ENCODE measurements at places on chromosomes 6 and 20. TPM values are rescaled to one million over a fixed set of nuclear protein-coding genes. Genes with fewer than 3 reads are reported as not detected.

GRCh38 chr6:128516514-128516898, 3.9 kb downstream of the PTPRK start:
- DNase-seq, result no peak

ZNF391 gene
- 0.62 TPM for total RNA-seq

- DNase-seq, result no peak
Measured at GRCh38 chr20:41364236-41364855, 2.3 kb downstream of the EMILIN3 start.

ECI2 gene
- 123 TPM for total RNA-seq

TOX2 gene
- total RNA-seq, result 1.4 TPM

DNA sequence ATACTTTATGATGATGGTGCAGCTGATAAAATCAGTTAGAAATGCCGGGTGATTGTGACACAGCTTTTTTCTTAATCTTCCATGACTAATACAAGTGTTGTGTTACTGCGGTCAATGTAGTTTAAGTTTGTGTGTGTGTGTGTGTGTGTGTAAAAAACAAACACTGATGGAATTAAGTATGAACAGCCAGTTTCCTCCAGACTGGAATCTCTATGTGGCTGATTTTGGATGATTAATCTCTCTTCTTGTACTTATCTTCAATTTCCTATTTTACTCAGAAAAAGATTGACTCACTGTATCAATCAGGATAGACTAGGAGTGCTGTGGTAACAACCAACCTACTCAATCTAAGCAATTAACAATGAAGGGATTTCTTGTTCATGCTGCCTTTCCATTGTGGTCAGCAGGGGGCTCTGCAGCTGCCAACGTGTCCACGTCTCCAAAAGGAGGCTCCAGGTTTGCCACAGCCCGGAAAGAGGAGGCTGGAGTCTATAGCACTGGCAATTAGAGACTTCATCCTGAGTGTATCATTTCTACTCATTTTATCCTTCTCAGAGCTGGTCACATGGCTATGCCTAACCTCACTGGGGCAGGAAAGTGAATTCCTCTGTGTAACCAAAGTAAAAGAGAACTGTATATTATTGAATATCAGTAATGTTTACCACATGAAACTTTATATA, 107.7 kb downstream of the CD109 start:
- DNase-seq, result no peak

CST4 gene
- not detected for total RNA-seq

C20orf144 gene
- total RNA-seq, result not detected

DNA sequence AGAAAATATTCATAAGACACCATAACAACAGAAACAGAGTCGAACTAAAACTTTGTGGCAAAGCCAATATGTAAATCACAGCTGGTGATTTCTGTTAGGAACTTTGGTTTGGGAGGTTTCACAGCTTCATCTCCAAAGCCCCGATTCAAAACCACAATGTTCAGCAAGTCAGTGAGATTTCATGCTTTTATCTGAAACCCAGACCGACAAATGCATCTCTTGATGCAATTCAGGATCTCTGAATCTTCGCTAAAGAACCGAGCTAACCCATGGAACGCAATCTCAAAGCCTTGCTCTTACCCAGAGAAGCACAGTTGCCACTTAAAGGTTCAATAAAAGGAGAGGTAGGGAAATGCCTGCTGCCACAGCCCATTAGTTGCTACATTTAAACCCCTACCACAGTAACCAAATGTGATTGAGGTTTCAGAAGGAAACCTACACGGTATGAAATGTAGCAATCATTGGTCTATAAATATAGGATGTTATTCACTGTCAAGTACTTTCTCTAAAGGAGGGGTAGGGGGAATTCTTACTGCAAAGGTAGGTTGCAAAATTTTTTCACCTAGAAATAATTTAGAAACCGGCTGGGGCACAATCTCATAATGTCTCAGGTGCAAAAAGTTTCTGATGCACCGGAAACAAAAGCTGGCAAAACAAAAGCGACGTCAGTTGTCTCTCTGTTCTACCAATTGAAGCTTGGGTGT, 381.0 kb upstream of the ARID1B start:
- no peak for DNase-seq

HLA-DPB1 gene
- total RNA-seq, result 32.8 TPM

DNA sequence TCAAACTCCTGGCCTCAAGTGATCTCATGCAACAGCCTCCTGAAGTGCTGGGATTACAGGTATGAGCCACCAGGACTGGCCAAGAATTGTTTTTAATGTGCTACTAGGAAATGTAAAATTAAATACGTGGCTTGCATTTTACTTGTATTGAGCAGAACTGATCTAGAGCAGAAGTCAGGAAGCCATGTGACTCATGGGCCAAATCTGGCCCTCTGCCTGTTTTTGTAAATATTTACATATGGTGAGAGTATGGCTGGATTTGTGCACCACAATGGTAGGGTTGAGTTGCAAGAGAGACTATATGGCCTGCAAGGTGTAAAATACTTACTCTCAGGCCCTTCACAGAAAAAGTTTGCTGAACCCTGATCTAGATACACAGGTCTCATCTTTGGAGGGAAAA, 75.8 kb downstream of the LAMP5 start:
- no peak for DNase-seq

SMPDL3A gene
- 2.6 TPM for total RNA-seq

DNA sequence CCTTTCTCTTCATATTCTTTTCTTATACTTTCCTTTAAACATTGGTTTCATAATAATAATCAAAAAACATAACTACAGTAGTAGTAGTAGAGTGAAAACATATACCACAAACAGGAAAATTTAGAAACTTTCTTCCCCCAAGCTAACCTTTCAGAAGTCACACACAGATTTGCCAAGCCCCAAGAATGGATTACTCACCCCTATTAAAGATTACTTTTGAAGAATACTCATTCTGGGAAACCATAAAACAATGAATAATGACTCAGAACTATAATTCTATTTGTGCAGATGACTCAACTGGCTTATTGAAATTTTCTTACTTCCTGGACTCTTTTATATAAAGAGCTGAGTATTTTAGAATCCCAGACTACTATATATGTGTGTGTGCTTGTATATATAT, 119.4 kb upstream of the GJE1 start:
- DNase-seq, result no peak

- DNase-seq, result no peak
Measured at GRCh38 chr6:33652002-33652401, 30.9 kb downstream of the ITPR3 start.

OR2B6 gene
- not detected for total RNA-seq

TMEM244 gene
- not detected for total RNA-seq

CALHM5 gene
- 1.7 TPM for total RNA-seq

ZBTB24 gene
- total RNA-seq, result 3.0 TPM

DNA sequence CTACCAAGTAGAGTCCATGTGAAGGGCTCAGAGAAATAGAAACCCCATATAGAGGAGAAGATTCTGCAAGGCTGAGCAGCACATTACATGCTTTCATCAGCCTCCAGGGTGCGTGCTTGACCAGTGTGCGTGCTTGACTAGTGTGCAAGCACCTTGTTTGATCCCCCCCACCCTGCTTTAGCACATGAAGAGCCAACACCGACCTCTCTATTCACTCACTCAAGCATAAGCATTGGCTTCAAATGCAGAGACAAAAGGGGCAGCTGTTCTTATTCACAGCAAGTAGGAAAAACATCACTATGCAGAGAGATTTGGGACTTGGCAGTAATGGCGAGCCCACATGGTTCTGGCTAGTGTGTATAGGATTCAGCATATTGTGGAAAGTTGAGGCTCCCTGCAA, 278.7 kb upstream of the RNF217 start:
- DNase-seq, result no peak

DNA sequence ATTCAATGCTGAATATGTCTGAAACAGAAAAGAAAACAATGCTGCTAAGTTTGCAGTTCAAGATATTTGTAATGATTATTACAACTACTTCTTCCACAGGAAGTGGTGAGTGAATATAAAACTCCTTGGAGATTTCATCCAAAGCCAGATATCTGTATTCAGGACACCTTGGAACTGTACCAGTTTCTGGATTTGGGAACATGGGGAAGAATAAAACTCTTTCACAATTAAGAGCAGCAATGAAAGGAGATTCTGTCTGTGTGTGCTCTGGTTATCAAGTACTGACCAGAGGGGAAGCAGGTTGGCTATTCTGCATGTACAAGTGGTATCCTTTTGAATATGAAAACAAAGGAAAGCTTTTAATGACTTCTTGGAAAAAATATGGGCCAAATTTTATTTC, 21.1 kb downstream of the ELOVL2 start:
- no peak for DNase-seq

ARMH2 gene
- total RNA-seq, result not detected

DNA sequence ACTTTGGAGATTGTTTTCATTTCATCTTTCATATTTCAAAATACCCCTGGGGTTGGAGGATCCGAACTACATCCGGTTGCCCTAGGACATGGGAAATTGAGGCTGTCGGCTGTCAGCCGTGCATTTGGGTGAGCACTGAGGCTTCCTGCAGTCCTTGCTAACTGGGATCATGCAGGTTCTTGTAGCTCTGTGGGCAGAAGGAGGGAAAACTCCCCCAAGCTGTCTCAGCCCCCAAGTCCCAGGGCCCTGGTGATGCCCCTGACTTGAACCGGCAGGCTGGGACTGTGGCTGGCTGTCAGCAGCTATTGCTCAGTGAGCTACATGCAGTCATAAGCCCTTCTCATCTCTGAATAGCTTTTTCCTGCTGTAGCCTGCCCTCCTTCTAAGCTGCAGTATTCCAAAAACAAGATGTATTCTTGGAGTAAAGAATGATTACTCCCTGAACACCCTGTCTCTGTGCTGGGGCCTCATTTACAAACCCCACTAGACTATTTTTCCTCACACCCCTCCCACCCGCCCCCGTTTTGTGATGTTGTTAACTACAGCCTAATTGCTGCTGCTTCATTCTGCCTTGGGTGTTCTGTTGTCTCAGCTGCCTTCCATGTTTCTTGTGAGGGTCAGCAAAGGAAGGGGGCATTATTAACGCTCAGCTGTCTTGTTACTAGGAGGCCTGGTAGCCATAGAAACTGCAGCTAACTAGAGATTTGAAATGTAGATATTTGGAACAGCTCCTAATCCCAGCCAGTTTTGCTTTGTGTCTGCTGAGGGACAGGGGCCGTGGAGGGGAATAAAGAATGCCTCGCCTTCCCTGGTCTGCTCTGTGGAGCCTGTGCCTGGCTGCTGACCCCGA, 18.1 kb downstream of the MTRES1 start:
- DNase-seq, result no peak

DNA sequence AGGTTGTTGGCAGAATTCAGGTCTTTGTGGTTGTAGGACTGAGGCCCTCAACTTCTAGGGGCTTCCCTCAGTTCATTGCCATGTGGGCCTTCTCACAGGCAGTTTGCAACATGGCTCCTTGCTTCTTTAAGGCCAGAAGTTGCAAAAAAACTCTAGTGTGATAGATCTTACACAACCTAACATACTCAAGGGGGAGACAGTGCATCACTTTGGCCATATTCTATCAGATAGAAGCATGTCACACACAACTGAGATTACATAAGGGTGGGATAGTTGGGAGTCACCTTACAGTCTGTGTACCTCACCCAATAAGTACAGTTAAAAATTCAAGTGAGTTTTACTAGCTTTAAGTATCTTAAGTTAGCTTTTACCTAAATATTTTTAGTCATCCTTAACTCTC, 1.6 kb downstream of the SIRPD start:
- DNase-seq, result no peak

GRCh38 chr6:133502441-133503335, 261.5 kb downstream of the EYA4 start:
- DNase-seq, result no peak

DNA sequence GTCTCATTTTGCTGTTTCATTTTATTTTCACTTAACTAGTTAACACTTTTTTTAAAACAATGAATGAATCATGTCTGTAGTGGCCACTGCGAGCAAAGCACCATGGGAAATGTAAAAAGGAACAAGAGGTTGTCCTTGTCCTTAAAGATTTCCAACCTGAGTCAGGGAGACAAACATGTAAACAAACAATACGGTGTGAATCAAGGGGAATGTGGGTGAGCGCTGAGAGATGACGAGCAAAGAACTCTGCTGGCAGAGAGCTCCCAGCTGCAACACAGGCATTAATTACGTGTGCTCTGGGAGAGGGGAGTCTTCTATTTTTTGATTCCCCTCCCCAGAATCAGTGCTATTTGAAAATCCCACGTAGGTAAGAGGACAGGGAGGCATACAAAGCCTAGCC, 84.3 kb downstream of the ATXN1 start:
- DNase-seq, result no peak

DNA sequence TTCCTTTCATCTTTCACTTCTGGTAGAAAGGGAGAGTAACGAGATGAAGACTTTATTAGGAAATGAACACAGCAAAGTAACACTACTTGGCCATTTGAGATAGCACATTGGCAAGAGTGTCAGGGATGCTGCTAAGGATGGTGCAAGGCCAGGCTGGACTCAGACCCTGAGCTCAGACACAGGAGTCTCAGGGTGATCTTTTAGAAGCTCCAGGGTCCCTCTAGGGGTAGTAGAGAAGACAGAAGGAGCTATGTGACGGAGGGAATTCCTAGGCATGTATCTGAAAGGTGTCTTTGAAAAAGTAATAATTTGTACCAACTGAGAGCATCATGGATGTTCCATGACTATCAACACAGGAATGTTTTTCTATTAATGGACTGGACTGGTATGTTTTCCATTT, 436.5 kb downstream of the DHX35 start:
- DNase-seq, result no peak

All from cardiac septum (tissue), 1 donor.